Substantia nigra (tissue), 51 donors: ENCODE measurements at places on chromosomes 2 and 18.

DNA sequence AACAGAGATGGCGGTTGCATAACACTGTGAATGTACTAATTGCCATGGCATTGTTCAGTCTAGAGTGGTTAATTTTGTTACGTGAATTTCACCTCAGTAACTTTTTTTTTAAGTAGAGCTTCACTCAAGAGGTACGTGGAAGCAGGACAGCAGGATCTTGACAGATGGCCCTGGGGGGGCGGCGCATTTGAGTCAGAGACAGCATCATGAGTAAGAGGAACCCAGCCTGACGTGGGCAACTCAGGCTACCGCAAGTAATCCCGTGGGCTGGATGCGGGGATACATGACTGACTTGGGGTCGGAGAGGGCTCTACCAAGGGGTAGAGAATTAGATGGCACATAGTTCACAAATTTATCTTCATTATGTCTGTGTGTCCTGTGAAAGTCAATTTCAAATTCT is 38.1 kb upstream of the DAPL1 start:
- DNase-seq = no peak

GRCh38 chr2:227765788-227766372 is 20.2 kb downstream of the SCYGR8 start:
- no peak for DNase-seq

GRCh38 chr2:7691961-7692656 is 774.9 kb downstream of the RNF144A start:
- DNase-seq = no peak

- no peak for DNase-seq
Measured at GRCh38 chr2:32960647-32961403, 14.1 kb downstream of the LTBP1 start.

GRCh38 chr2:73260338-73260984 is 23.8 kb downstream of the FBXO41 start:
- DNase-seq = no peak

- no peak for DNase-seq
Measured at GRCh38 chr18:9293948-9294347, 40.6 kb upstream of the TWSG1 start.

GRCh38 chr18:40094441-40094840 is 1860.6 kb upstream of the PIK3C3 start:
- no peak for DNase-seq

GRCh38 chr18:28256166-28256565 is 79.2 kb upstream of the CDH2 start:
- no peak for DNase-seq

DNA sequence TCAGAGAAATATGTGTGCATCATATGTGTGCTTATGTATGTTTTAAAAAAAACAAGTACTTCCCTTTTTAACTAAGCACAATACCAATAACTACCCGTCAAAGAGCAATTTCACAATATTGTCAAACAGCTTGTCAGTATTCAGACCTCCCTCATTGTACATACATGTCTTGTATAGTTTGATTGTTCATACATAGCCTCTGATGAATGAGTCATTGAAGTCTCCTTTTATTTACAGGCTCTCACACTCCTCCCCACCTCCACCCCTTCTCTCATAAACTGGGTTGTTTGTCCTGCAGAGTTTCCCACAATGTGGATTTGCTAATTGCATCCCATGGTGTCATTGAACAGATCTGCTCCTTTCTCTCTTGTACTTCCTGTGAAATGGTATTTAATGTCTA is 132.8 kb upstream of the L3MBTL4 start:
- no peak for DNase-seq

DNA sequence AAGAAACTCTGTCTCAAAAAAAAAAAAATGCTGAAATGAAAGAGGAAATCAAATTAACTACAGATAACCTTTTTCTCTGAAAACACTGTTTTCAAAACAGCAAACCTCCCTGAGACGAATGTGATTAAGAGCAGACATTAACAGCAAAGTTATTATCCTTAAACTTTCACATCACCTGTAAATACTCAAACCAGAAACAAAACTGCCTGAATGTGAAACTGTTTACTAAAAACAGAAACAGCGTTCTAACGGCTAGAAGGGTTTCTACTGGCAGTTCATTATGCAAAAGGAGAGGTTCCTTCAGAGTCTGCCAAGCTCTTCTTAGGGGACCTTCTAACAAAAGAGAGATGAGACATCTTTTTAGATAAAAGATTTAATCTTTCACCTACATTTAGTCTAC is 45.9 kb downstream of the PNO1 start:
- DNase-seq = no peak

DNA sequence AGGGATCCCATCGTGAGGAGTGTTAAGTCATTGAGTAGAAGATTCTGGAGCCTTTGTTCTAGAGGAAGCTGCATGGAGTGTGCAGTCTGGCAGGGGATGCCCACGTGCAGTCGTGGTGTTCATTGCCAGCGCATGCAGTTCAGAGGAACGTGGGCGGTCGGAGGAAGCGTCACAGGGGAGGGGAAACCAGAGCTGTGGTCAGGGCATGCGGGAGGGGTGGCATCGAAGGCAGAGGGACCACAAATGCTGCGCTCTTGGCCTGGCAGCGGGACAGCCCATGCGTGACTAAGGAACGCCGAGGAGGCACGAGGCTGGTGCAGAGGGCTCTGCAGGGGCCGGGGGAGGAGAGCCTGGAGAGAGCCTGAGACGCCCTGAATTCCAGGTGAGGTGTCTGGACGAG is 141.1 kb downstream of the KLHL29 start:
- no peak for DNase-seq

DNA sequence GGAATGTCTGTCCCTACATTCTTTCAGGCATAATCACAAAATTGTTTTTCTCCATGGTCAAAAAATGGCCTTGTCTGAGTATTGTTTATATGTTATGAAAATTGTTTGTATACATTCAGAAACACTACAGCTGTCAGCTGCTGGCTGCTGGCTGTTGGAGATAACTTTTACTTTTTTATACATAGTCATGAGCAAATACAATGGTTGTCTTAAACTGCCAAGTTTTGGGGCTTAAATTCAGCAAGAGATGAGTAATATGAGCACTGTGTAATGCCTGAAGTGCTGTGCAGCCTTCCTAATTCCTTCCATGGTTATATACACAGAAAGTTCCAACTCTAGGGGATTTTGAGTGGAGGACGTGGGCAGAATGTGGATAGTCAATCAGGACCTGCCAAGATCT is 168.9 kb upstream of the RMP24 start:
- DNase-seq = no peak
